ENCODE measurements at places on chromosomes 4 and X.

DNA sequence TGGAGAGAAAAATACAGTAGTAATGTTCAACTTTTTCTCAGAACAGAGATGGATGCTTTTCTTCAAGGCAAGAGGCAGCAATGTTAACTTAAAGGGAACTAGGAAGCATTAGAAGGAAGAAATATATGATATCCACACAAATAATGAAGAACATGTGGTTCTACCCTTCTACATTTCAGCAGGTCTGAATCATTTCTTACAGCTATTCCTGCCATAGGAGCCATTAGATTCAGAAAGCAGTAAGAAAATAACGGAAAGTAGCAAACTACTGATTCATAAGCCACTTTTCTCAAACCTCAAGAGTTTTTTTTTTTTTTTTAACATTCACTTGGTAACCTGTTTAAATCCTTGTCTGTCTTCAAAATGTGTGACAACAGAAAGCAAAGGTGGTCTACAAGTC lies 1251.6 kb upstream of the AGA start:
- DNase-seq = no peak

DNA sequence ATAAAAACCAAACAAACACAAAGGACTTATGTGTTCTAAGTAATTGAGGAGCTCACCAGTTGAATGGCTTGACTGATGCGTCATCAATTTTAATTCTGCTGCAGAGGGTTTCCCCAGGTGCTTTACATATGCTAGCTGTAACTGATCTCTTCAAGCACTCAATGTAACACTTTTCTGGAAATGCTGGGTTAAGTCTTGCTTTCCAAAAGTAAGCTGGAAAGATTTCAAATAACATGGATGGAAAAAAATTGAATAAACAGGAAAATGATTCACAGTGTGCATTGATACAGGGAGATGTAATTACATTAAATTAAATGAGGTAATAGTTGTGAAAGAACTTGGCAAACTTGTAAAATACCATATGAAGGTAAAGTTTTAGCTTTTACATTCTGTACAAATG lies 186.7 kb upstream of the WDFY3 start:
- no peak for DNase-seq

GRCh38 chrX:82534086-82534597 lies 973.9 kb upstream of the POU3F4 start:
- DNase-seq = no peak

- peak; percentile 12 for DNase-seq
These were observed 39.8 kb downstream of the GLRB start for GRCh38 chr4:157115613-157116335.

GRCh38 chrX:123184866-123185276 lies 793 bp downstream of the GRIA3 start:
- no peak for DNase-seq

- no peak for DNase-seq
These were observed 201.4 kb downstream of the CCSER1 start for GRCh38 chr4:90328558-90328957.

DNA sequence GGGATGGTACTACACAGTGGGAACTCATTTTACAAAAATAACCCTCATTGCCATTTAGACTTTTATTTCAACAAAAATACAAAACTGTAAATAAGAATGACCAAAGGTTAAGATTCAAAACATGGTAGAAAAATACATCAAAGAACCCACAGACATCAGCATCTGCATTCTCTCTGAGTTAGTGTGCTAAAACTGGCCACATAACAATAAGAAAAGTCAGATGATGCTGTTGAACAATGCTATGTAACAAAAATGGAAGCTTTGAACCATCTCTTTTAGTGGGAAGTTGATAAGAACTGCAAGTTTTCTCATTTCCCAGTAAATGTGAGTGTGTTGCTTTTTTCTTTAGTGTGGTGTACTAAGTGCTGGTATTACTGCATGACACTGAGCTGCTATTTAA lies 888.4 kb upstream of the EPHA5 start:
- DNase-seq = peak; percentile 1

- DNase-seq = no peak
These were observed 55.4 kb upstream of the SLC10A7 start for GRCh38 chr4:146577111-146577510.
